ENCODE measurements at places on chromosomes 4 and X.

GRCh38 chrX:119753639-119754257 is 4.6 kb upstream of the SOWAHD start:
- peak; percentile 73 for DNase-seq

DNA sequence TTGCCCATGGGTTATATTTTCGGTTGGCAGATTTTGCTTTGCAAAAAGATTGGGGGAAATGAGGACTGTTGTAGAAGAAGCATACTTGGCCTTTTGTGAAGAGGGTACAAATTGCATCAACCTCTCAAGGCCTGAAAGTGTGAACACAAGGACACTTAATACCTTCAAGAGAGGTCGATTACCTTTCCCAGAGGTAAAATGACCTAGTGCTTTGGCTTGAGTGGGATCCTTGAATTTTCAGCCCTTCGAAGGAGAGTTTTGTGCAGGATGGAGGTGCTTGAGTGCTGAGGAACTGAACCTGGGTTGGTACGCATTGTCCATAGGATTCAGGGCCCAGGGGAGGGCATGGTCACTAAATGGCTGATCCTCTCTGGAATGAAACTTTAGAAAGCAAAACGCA is 27.6 kb upstream of the NKAP start:
- DNase-seq: no peak

DNA sequence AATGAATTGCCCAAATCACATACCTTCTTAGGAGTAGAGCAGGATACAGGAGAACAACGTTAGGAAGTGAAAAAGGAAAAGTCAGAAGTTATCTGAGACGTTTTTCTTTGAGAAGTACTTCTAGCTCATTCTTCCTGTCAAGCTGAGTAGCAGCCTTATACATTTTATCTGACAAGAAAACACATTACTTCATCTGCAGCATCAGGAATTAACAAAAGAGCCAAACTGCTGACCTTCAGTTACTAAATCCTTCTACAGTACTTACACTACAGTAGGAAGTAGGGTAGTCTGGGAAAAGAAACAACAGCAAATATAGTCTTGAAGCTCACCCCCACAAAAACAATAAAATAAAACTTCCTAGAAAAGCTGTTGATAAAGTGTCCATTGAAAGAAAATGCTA is 57.0 kb downstream of the ATP11C start:
- DNase-seq: no peak

GRCh38 chr4:79148369-79148768 is 177.5 kb downstream of the NAA11 start:
- DNase-seq: no peak

DNA sequence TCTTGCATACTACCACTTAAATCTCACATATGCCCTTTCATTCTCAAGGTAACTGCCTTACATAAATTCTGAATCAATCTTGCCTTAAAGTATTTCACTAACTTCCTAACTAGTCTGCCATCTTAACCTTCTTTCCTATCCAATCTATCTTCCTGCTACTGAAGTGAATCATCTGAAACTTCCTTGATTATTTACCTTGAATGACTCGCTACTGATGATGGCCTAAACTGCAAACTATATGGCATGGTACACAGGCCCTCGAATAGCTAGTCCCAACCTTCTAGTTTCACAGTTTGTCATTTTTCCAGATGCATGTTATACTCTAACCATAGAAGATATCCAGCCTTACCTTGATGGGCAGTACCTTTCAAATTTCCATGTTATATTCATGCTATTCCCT is 19.9 kb downstream of the PHKA1 start:
- DNase-seq: no peak

DNA sequence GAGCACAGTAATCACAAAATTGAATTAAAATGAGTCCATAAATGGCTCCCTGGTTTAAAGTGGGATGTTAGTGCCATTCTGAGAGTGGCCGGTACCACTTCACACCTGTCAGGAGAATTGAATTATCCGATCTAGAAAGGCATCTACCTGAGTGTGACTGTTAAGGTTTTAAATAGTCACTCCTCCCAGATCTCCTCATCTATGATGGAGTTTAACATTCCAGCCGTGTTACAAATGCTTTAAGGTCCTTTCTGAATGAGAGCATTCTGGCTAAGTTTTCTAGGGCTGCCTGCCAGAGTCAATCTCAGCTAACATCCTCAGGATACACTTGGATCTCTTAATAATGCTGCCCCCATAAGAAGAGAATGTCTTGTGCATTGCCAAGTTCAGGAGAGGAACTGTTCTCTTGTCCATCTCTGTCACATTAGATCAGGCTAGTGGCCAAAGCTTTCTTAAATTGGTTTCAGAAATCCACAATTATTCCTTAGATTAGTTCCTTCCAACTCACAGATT is 231.1 kb downstream of the SLC39A8 start:
- DNase-seq: no peak

DNA sequence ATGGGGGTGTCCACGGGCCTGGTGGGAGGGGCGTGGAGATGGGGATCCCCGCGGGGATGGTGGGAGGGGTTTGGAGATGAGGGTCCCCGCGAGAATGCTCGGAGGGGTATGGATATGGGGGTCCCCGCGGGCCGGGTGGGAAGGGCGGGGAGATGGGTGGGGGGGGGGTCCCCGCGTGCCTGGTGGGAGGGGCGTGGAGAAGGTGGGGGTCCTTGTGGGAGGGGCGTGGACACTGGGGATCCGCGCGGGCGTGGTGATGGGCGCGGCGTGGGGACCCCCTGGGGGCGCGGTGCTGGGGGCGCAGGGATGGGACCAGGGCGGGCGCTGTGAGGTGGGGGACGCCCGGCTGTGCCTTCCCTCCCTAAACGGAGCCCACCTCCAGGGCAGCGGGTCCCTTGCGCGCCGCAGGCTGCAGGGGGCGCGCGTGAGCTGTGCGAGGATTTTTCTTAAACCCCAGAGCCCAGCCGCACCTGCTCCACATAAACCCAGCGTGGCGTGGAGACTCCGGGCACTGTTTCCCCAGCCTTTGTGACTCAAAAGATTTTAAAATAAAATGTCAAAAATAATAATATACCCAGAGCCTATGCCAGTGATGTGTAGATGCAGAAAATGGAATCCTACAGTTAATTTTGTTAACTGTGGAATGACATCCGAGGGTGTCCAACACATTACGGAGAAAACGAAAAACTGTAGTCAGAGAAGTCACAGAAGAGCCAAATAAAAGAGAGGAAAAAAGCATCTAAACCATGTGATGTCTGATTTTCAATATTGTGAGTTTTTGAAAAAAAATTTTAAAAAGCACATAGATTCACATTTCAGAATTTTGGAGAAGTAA is 1.5 kb upstream of the ASMTL start:
- DNase-seq: no peak

GRCh38 chr4:77193511-77194102 is 36.6 kb downstream of the CCNG2 start:
- DNase-seq: no peak

DNA sequence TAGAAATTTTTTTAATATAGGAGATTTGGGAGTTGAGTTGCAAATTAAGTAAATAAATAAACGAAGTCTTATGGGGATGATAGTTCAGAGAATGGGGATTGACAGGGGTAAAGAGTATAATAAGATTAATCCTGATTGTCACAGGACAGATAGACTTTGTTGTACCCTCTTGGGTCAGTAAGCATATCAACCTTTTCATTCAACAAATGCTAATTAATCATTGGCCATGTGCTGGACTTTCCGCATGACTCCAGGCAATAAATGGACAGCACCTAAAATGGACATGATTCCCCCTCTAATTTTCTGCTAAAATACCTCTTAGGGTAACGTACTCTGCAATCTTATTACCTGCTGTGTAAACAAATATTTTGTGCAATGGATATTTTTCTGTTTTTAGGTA is 1331.1 kb upstream of the ADGRL3 start:
- DNase-seq: no peak

DNA sequence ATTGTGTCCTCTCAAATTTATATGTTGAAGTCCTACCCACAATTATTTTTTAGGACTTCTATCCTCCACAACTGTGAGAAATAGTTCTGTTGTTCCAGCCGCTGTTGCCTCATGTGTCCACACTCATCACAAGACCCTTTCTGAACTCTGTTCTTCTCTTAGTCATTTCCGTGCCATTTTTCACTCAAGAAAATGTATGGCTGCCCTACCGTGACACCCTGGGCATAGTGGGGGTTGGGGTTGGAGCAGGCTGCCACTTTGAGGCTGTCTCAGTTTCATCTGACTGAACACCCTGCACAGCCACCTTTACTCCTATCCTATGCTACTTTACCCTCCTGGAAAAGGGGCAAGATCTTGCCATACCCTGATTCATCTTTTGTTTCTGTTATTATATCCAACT is 319.1 kb downstream of the TENM3 start:
- DNase-seq: no peak

- DNase-seq: no peak
These were observed 231.0 kb upstream of the GYPA start for GRCh38 chr4:144371485-144371884.

DNA sequence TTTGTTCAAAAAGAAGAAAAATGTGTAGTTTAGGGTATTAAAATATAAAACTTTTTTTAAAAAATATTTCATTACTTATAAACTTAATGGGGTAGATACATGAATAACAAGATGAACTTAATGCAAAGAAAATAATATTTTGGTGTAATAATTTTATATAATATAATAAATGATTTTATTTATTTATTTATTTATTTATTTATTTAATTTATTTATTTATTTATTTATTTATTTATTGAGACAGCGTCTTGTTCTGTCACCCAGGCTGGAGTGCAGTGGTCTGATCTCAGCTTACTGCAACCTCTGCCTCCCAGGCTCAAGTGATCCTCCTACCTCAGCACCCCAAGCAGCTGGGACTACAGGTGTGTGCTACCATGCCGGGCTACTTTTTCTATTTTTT is 20.8 kb upstream of the TEX13C start:
- no peak for DNase-seq

DNA sequence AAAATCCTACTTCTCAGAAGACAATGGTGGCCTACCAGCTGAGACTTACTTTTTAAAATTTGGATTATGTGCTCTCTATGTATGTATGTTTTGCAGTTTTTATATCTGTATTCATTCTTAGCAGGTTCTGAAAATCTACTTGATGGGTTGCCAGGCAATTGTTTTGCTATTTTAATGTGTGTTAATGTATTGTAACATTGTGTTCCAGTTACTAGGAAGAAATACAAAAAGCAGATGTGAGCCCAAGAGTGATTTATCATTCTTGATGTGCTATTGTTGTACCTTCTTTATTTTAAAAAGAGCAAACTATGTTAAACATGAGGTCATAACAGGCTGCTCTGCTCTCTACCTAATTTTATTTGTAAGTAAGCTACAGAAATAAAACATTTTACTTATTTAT is 81.9 kb downstream of the REPS2 start:
- DNase-seq: no peak

- peak; percentile 37 for DNase-seq
These were observed 177.3 kb downstream of the GRIA3 start for GRCh38 chrX:123361371-123361770.

DNA sequence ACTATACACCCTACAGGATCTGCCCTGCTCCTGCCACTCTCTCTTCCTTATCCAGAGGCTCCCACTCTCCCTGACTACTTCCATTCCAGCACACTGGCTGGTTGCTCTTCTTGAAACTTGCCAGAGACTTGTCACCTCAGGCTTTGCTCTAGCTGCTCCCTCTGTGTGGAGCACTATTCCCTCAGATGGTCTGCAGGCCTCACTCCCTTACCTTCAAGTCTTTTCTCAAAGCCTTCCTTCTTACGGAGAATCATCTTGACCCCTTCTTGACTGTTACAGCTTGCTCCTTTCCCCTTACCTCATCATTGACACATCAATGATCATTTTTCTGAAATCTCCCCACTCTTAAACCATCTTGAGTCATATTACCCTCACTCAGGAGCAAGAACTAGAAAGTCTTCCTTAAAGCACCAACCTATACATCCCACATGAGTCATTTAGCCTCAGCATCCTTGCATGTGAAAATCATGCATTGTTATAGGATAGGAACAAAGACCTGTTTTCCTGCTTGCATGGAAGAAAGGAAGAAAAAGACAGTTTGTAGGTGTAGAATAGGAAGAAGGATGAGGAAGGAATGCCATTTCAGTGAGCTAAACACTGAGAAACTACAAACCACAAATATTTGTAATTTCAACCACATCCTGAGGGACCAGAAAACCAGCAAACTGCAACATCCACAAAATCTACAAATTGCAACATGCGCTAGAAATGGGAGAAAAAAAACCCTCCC is 55.7 kb downstream of the ANTXR2 start:
- no peak for DNase-seq

- DNase-seq: no peak
These were observed 121.9 kb downstream of the BEND2 start for GRCh38 chrX:18098763-18099162.

DNA sequence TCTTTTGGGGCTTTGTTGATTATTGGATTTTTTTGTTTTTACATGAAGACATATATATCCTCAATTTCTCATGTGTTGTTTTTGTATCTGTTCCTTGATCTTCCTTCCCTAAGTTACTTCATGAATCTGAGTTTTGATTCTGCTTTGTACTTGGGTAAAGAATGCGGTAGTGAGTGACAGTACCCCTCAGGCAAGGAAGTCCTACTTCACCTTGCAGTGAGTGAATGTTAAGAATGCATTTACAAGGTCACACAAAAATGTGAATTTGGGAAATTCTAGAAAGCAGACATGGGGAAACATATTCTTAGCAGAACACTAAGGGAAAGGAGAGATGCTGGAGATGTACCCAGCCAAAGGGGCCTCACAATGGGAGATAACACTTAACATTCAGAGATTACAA is 373.1 kb upstream of the LCORL start:
- no peak for DNase-seq

DNA sequence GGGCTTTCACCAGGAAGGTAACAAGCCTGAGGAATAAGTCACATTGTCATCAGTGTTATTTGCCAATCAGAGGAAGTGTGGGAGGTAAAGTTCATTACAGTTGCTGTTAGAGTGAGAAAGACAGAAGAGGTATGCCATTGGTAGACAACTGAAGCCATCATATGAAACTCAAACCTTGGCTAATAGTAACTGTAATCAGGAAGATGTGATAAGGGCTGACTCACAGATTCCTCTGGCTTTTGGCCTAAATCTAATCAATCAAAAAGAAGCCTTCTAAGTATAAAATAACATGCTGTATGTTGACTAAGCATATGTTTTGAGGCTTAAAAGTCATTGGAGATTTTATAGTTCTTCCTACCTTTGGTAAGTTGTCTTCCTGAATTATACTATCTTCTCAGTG is 242.8 kb downstream of the PCDH7 start:
- DNase-seq: no peak

- DNase-seq: no peak
These were observed 9.8 kb upstream of the P2RY8 start for GRCh38 chrX:1546691-1547251.

GRCh38 chr4:184376126-184376838 is 98.1 kb downstream of the IRF2 start:
- DNase-seq: no peak

DNA sequence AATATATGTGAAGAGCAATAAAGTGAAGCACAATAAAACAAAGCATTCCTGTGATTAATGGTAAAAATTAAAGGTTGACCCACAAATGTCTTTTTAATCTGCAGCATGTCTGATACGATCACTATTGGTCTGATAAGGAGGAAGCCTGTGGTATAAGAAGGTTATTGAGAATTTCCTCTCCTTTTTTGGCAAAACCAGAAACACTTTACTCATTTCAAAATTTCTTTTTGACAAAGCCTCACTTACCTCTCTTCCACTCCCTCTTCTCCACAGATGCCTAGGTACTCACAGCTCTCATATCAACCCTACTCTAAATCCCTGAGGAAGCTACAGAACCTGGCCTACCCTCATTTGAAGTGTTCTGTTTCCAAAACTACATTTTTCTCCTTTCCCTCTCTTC is 56.1 kb downstream of the TSPAN5 start:
- DNase-seq: no peak
